Gastroesophageal sphincter (tissue), 4 donors: ENCODE measurements at places on chromosomes 3 and 15. TPM values are rescaled to one million over a fixed set of nuclear protein-coding genes. Genes with fewer than 3 reads are reported as not detected.
A peak's percentile ranks its signal among the peaks of the same experiment; 100 is the strongest.

- ATAC-seq: no peak
Measured at GRCh38 chr3:10445561-10446175, 59.7 kb downstream of the ATP2B2 start.

DNA sequence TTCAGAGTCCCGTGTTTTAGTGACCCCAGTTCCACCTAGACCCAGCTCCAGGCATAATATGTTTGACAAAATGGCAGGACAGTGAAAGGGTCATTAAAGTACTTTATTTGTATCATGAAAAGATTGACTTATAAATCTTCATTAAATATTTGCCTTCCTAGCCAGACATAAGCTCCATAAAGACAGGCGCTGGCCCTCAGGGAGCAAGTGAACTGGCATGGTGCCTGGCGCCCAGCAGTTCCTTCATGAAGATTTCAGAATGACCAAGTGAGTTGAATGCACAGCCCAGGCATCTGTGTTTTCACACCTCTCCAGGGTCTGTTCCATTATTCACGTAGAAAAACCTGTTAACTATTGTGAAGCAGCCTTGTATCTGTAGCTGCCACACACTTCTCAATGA is 166.2 kb downstream of the GAP43 start:
- no peak for ATAC-seq

DNA sequence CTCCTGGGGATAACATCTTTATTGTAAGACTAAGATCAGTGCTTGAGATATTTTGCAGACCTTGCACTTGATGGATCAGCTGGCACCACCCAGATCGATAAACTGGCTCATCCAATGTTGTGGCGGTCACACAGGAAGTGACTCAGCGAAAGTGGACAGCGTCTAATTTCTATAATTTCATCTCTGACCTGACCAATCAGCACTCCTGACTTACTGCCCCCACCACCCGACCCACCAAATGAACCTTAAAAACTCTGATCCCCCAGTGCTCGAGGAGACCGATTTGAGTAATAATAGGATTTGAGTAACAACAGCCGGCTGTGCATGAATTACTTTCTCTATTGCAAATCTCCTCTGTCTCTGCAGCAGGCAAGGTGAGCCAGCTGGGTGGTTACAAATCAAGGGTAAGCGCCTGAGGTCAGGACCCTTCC is 62.7 kb upstream of the RNU6-1 start:
- ATAC-seq: no peak

DNA sequence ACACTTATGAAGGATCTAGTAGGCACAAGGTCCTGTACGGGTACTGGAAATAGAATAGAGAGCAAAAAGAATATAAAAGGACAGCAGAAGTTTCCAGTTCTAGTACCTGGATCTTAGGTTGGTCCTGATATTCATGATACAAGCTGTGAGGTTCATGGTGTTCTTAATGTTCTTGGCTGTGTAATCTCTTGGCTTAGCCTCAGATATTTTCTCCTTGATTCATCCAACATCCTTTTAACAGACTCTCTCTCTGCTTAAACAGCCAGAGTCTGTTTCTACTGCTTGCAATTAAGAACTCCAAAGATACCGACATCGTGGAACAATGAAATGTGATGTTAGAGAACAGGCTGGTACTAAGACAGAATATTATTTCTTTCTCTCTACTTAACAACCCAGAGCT is 49.9 kb downstream of the CNTN3 start:
- ATAC-seq: no peak

DNA sequence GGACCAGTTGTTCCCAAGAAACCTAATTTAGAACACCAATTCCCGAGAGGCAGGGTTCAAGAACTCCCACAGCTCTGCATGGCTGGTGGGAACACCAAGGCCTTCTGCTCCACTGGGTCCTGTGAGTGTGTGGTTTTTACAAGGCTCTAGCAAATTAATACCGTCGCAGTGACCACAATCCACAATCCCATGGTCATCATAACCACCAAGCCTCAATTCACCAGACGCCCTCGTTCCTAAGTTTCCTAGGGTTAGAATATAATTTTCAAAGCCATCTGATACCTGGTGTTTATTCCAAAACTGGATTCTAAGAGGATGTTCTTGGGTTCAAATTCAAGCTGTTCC is 114.9 kb upstream of the RPL32 start:
- no peak for ATAC-seq

DNA sequence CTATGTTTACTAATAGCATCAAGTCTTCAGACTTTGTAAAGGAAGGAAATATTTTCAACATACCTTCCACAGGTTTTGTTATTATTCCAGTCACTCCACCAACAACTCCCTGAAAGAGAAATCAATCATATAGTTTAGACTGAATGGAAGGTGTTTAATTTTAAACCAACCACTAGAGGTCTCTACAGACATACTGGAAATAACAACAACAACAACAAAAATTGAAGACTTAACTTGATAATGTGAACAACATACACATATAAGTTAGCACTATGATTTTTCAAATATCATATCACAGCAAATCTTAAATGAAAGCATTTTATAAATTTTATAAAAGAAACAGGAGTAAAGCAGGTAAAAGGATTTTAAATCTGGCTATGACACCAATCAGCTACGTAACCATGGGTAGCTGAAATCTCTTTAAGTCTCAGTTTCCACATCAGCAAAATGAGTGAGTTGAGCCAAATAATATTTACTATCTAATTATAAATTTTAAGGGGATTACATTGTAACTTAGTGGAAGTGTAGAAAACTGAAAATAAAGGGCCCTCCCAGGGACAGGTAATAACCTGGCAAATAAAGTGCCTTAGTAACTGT is 188.2 kb downstream of the VPS13C start:
- ATAC-seq: no peak

DNA sequence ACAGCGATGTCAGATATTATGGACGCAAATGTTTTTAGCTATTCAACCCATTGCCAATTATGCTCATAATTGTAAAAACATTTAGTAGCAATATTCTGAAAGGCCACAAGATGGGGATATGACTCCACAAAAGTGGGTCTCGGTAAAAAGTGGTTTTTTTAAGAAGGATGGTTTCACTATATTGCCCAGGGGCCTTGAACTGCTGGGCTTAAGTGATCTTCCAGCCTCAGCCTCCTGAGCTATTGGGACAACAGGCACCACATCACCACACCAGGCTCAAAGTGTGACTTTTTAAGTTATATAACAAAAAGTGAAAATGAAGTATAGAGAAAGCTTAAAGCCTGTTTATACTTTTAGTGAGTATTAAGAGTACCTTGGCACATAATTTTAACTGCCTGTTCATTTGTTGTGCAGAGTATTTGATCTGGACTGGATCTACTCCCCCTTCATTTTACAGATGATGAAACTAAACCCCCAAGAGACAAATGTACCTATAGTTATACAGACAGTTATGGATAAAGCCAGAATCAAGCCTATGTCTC is 9.4 kb downstream of the NAA50 start:
- peak; percentile 69 for ATAC-seq

- ATAC-seq: no peak
Measured at GRCh38 chr15:97672586-97672985, 287.9 kb upstream of the ARRDC4 start.

DNA sequence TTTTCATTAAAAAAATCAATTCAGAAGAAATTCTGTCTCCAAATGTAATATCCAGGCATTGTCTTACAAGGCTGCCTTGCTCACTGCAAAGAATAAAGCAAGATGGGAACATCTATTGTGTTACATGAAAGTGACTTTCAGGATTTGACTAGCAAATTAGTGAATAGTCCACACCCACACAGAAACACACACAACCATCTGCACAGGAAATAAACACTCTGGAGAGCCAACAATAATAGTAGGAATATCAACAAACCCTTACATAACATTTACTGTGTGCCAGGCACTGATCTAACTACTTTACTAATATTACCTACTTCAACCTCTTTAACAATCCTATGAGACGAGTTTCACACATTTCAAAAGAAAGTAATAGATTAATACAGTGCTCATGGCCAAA is 28.9 kb upstream of the ZNF385D start:
- peak; percentile 41 for ATAC-seq

DNA sequence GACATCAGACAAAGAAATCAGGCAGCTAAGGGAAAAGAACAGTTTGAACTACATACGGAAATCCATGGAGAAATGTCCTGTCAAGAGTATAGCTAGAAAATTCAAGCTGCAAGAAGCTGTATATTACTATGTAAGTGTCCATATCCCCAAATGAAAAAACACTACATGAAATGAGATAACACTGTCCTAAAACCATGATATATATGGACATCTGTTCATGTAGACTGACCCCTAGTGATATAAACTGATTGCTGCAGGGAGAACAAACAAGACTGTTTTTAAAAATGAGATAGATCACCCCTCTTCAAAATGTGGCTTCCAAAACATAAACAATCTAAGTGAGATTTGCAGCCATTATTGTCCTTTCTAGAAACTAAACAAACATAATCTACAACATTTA is 985.6 kb downstream of the EPHA3 start:
- no peak for ATAC-seq

DNA sequence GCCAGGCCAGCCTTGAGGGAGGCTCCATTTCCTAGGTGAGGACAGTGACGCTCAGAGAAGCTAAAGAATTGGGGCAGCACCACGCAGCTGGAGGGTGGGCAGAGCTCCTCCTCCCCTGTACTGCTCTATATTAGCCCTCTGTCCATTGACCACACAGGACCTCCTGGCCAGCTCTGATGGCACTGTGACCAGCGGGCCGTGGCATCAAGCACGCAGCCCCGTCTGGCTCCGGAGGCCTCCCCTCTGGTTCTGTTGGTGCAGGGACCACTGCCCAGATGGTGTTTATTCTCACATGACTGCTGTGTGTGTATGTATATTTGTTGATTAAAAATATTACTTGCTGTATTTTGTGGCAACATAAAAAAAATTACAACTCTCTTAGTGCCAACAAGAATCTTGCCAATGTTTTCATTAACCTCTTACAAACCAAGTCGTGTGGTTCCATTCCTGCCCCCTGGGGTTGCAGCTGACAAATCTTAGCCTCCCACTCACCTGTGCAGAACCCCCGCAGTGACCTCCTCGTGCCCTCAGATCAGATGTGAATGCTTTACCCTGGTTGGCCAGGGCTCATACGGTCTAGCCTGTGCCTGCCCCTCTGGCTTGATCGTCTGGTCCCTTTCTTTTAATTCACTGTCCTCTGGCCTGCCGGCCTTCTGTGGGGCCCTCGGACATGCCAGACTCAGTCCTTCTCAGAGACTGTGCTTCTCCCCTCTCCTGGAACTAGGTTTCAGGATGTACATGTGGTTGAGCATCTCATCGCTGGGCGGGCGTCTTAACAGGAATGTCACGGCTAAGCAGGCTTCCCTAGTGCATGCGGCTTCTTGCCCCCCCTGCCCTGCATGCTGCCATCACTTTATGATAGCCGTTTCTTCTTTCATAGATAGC is 14.8 kb downstream of the CHCHD6 start:
- ATAC-seq: no peak

- ATAC-seq: no peak
Measured at GRCh38 chr15:73906346-73907034, 19.8 kb upstream of the LOXL1 start.

GRCh38 chr3:45199837-45200648 is 26.0 kb downstream of the TMEM158 start:
- ATAC-seq: no peak

- ATAC-seq: no peak
Measured at GRCh38 chr15:79914728-79915127, 17.9 kb upstream of the MTHFS start.

DNA sequence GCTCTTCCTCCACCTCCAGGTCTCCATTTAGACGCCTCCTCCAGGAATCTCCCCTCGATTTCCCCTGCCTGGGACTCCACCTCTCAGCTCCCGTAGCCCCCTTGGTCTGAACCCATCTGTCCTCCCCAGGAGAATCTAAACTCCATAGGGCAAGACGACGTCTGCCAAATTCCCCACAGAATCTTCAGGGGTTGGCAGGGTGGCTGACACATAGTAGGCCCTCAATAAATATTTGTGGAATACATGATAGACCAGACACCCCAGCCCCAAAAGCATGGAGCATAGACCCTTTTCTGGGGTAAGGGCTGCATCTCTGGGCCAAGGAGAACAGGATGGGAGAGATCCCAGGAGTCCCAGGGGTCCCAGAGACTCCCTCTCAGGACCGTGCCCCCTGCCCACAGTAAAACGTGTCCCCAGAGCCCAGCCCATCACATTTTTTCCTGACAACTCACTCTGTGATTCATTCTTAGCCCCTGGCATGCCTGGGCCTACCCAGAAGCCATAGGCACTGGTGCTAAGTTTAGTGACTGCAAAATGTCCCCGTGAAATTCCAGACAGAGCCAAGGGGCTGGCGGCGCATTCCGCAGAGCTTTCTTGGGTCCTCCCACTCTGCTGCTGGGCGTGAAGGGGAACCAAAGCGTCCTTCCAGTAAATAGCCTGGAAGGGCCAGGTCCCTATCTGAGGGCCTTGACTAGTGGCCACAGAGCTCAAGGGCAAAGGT is 78.0 kb upstream of the SLC6A6 start:
- ATAC-seq: no peak

- no peak for ATAC-seq
Measured at GRCh38 chr3:193879099-193879863, 256.7 kb upstream of the HES1 start.

- no peak for ATAC-seq
Measured at GRCh38 chr3:89287902-89288508, 180.6 kb downstream of the EPHA3 start.

GRCh38 chr15:77430652-77431051 is 10.0 kb downstream of the HMG20A start:
- no peak for ATAC-seq

- peak; percentile 49 for ATAC-seq
Measured at GRCh38 chr3:27720899-27721716, 1.0 kb downstream of the EOMES start.

- no peak for ATAC-seq
Measured at GRCh38 chr3:127049393-127049792, 66.5 kb downstream of the PLXNA1 start.

GRCh38 chr3:140630866-140631265 is 47.0 kb upstream of the TRIM42 start:
- ATAC-seq: no peak

DNA sequence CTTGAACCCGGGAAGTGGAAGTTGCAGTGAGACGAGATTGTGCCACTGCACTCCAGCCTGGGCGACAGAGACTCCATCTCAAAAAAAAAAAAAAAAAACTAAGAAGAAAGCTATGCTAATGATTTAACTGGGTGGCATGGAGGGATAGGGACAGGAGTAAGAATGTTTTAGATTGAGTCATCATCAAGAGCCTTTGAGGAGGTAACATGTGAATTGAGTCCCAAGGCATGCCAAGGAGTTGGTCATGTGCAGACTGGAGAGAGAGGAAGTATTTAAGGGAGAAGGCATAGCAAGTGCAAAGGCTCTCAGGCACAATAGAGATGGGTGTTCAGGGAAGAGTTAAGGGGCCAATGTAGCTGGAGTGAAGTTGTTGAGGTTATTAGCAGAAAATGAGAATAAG is 9.1 kb downstream of the BNC1 start:
- ATAC-seq: no peak

GRCh38 chr15:48221885-48222284 is 15.8 kb downstream of the SLC12A1 start:
- ATAC-seq: no peak

- no peak for ATAC-seq
Measured at GRCh38 chr3:134931045-134931785, 136.2 kb downstream of the EPHB1 start.

Gene NSMCE3
- 16.4 TPM for total RNA-seq

Gene SELENOT
- 46.1 TPM for total RNA-seq

Gene ANKDD1A
- 4.8 TPM for total RNA-seq

Gene FRMD5
- 0.47 TPM for total RNA-seq

Gene WDR93
- not detected for total RNA-seq

Gene RLBP1
- not detected for total RNA-seq

Gene CHP1
- total RNA-seq: 102 TPM

Gene EID1
- total RNA-seq: 383 TPM
